ENCODE measurements at places on chromosomes 6 and 20. TPM values are rescaled to one million over a fixed set of nuclear protein-coding genes. Genes with fewer than 3 reads are reported as not detected.

DNA sequence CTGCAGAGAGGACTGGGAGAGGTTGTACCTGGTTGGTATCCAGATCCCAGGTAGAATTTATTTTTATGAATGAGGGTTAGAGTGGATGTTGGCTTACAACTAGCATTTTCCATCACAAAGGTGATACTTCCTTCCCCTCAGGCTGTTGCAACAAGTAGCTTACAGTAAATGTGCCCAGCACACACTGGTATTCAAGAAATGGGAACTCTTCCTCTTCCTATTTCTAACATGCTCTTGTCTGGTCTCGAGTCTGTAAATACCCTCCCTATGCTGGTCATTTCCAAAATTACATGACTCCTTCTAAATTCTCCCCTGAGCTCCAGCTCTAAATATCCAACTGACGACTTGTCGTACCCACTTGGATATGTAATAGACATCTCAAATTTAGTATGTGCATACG is 90.1 kb upstream of the FOXC1 start:
- no peak for DNase-seq

DNA sequence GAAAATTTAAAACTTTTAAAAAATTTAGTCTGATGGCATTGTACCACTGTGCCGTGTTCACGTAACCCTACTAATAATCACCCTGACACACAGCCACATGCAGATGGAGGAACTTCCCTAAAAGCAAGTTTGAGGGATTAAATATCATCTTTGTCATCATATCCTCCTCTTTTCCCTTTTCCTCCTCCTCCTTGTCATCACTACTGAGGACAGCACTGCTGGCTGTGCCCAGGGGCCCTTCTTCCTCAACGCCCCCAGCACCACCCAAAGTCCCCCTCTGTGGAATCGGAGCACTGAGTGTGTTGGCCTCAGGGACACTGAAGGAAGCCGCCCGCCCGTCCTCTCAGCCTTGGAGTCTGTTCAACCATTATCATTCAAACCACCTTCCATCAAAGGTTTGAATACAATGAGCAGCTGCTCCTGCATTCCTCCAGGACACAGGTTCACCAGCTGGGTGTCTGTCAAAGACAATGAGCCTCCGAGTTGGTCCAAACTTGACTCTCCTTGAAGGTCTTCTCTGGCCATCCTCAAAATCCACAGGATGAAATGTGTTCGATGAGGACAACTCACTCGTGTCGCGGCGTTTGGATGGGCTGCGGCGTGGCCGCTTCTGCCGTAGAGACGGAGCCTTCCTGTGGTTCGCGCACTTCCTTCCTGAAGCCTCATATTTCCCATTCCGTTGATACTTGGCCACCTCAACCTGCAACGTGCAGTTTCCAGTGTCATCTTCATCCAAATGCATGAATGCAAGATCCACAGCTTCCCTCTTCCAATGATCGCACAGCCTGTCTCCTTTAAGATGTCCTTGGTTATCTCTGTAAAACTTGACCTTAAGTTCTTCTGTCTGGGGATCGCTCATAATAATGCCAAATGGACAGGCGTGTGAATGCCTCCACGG is 23.3 kb downstream of the NQO2 start:
- DNase-seq = no peak

GRCh38 chr20:62733891-62734290 is 25.3 kb downstream of the NTSR1 start:
- no peak for DNase-seq

DNA sequence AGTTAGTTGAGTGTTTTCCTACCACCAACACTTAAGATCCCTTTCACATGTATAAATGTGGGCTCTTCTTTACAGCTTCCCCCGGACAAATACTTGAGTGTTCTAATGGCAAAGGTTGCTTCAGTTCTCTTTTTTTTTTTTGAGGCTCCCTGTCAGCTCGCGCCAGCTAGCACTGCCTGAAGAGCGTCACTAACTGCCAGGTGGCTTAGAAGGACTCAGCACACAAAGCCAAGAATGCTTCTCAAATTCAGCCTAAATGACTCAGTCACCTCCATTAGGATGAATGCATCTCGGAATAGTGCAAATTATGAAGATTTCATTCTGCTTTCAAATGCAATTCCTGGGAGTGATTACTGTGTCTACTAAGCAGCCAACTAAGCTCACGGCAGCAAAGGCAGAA is 150.7 kb upstream of the BTBD3 start:
- DNase-seq = peak; percentile 7

- DNase-seq = peak; percentile 72
These were observed at the start of gene SIRPB1 for GRCh38 chr20:1619861-1620444. Gene SIRPB1, minus strand, starts transcription at chr20:1620009. Its CDS starts 65 bp downstream, at chr20:1619944.

- no peak for DNase-seq
These were observed at the start of gene SIRPG for GRCh38 chr20:1657556-1658334. Gene SIRPG, minus strand, starts transcription at chr20:1657779. Its CDS starts 65 bp downstream, at chr20:1657714.

- DNase-seq = peak; percentile 96
These were observed at the start of gene NCOA5 for GRCh38 chr20:46089417-46090388. Gene NCOA5, minus strand, starts transcription at chr20:46089962. Its CDS starts 10,538 bp downstream, at chr20:46079424.

GRCh38 chr6:37441651-37442050 is 8.6 kb downstream of the CMTR1 start:
- no peak for DNase-seq

DNA sequence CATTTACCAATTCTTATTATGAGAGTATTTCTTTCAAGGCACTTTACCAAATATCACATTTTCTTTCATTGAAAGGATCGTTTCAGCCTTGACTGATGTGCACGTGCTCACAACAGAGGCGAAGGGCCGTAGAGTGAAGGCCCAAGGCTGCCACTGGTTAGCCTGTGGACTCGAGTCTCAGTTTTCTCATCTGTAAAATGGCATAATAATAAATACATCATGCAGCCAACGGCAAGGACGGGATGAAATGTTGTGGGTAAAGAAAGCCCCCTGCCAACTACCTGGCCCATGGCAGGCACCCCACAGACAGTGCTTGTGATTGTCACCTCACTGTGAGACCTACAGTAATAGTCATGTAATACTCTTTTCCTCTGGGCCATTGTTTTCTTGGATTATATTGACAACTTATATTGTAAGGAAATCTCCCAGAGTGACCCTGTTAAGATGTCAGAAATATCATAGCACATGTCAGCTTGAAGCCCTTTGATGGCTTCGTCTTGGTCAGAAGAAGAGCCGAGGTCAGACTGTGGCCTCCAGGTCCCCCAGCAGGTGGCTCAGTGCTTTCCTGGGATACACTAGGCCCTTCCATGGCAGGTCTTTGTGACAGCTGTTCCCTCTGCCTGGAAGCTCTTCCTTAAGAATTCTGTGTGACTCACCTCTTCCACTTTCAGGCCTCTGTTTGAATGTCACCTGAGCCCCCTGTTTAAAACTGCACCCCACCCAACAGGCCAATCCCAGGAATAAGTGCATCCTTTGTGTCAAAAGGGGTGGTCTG is 36.3 kb downstream of the FAM50B start:
- peak; percentile 57 for DNase-seq

- DNase-seq = no peak
These were observed 33.6 kb upstream of the HSF2 start for GRCh38 chr6:122365775-122366403.

DNA sequence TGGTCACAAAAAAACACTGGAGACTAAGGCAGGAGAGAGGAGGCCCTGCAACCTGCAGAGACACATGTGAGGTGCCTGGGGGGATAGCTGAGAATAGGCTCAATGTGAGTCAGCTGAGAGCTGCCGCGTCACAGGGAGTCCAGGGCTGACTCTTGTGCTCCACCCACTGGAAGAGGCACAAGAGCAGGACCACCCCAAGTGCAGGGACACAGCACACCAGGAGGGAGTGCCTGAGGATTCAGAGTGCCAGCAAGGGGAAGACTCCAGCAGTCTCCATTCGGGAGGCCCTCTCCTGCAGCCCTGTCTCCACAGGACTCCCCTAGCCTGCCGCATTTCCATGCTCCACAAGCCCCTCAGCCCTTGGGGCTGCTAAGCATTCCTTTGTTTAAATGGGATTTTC is 105.5 kb downstream of the HUS1B start:
- DNase-seq = peak; percentile 37

- no peak for DNase-seq
These were observed 269.6 kb downstream of the PKHD1 start for GRCh38 chr6:51817832-51818231.

DNA sequence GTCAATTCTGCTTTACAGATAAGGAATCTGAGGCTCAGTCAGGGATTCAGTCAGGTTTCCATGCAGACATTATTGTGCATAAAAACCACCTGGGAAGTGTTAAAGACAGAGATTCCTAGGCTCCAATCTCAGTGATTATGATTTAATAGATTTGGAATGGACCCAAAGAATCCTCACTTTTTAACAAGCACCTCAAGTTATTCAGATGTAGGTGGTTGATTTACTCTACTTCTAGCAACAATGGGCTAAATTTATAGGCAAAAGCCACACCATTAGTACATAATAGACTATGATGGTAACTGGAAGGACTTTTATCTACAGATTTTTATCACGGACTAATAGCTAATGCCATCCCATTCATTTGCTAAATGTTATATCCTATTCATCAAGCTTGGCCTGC is 9.0 kb downstream of the ENPP1 start:
- no peak for DNase-seq

DNA sequence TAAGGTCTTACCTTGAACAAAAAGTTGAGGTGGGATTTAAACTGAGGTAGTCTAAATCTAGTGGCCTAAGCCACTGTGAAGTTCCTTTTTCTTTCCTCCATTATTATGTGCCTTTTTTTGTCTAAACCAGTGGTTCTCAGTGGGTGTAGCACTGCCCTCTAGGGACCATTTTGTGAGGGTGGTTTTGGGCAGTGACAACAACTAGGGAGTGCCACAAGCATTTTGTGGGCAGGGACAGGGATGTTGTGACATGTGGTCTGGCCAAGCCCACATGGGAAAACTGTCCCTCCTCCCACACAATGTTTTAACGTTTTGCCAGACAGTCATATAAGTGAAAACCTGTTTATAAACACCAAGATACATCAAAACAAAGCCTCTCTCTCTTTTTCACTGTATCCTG is 899.4 kb upstream of the FLRT3 start:
- peak; percentile 66 for DNase-seq

DNA sequence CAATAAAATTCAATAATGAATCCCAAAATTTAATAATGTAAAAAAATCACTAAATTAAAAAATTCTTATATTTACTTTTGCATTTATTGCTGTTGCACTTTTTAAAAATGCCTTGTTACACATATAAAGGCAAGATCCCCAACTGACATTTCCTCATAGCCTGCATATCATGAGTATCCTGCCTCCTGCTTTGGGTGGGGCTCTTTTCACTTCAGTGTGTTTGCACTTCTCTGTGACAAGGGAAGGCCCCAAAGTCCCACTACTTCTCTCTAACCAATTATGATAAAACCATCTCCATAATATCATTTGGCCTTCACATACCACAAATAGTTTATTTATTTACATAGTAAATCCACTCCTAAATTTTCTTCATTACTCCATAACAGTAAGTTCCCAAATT is 446.1 kb upstream of the MARCKS start:
- peak; percentile 23 for DNase-seq

The MYB gene
- 0.40 TPM for total RNA-seq

The SCGN gene
- total RNA-seq = not detected

The ADGRF4 gene
- 1.8 TPM for total RNA-seq

The DLK2 gene
- 3.8 TPM for total RNA-seq

The BPIFB2 gene
- not detected for total RNA-seq

The DNMT3B gene
- 3.9 TPM for total RNA-seq
